ENCODE measurements at places on chromosomes 12 and 14.
A peak's percentile ranks its signal among the peaks of the same experiment; 100 is the strongest.

- no peak for DNase-seq
Measured at GRCh38 chr14:92964124-92965109, 41.5 kb downstream of the CHGA start.

- peak; percentile 91 for DNase-seq
Measured at GRCh38 chr14:95534299-95535225, at the start of gene GLRX5. Gene GLRX5, plus strand, starts transcription at chr14:95535050. Its CDS starts 40 bp downstream, at chr14:95535090.

DNA sequence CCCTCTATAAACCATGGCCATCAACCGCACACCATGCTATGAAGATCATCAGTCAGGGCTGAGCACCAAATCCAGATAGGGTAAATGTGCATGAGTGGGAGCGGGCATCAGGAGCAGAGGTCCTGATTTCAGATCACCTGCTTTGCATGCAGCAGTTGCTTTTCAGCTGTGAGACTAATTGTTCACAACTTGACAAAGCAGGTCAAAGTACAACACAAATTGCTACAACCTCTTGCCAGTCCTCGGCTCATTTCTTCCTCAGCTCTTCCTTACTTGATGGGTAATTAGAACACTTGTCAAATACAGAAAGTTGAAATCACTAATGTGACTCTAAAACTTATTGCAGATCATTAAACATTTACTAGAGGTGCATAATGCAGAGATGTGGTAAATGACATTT lies 171.6 kb downstream of the PPM1H start:
- DNase-seq = no peak

- no peak for DNase-seq
Measured at GRCh38 chr14:61644834-61645233, 50.5 kb upstream of the HIF1A start.

DNA sequence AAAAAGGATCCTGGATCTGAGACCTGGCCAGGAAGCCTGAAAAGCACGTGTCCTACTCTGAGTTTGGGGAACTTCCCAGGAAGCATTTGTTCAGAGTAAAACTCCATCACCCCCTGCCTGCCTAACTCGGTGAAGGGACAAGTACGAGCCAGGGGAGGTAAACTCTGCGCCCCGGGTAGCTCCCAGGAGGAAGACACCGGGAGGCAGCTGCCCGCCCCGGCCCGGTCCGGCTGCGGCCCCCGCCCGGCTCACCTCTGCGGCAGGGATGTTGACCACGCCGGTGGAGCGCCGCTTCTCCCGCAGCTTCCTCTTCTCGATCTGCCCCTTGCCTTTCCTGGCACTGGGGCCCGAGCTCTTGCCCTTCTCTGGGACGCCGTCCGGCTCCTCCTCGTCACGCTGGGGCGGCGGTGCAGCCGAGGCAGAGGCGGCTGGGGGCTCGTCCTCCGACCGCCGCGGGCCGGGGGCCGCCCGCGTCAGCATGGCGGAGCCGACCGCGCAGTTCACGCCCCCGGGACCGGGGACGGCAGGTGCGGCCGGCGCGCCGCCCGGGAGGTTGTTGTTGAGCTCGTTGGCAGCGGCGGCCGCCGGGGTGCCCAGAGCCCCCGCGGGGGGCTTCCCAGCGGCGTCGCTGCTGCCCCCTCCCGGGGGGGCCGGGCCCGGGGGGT lies 1.2 kb downstream of the PAWR start:
- DNase-seq = peak; percentile 8

DNA sequence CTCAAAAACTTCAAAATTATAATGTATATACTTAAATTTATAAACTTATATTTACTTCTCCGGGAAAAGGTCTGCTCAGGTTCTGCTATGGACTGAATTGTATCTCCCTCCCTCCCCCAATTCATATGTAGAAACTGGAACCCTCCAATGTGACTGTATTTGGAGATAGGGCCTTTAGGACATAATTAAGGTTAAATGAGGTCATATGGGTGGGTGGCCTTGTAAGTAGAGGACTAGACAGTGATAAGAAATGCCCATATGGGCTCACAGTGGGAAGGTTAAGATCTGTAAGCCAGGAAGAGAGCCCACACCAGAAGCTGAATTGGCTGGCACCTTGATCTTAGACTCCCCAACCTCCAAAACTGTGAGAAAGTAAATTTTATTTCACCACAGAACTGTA lies 84.5 kb downstream of the TAOK3 start:
- DNase-seq = no peak

DNA sequence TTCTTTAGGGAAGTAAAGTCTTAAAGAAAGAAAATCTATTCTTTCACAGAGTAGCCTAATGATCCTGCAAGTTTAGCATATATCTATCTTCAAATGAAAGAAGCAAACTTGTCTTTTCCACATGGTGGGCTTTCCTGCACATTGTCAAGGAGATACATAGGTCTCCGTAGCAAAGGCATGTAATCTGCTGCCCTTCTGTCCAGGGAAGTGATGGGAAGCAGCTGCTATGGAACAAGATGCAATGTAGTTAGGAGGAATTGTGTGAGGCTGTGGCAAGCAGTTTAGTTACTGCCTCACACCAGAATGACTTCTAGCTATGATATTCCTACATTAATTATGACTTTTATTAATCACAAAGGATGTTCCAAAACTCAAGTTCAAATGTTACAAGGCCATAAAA lies 174.4 kb downstream of the PDZRN4 start:
- DNase-seq = no peak

- no peak for DNase-seq
Measured at GRCh38 chr12:13211191-13211858, 14.8 kb downstream of the EMP1 start.

DNA sequence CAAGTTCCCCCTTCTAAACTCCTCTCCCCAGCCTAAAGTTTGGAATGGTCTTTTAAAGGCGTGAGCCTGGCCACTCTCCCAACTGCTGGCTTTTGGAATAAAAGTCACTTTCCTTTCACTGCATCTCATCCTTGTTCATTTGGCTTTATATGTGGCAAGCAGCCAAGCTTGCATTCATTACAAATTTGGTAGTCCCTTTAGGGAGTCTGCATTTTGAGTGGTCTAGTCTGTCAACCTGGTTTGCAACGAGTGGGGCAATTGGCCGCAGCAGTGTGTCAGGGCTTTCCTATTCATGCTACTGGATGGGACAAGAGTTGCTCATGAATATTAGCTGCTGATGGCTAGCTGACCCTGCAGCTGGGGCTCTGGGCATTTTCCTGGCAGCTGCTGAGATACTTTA lies 57.0 kb downstream of the CATSPERB start:
- no peak for DNase-seq

- DNase-seq = no peak
Measured at GRCh38 chr14:22811722-22812121, 3.5 kb downstream of the SLC7A7 start.

- DNase-seq = no peak
Measured at GRCh38 chr12:96419576-96420276, 19.5 kb upstream of the CDK17 start.
